ENCODE measurements at places on chromosomes 1 and 21. TPM values are rescaled to one million over a fixed set of nuclear protein-coding genes. Genes with fewer than 3 reads are reported as not detected.

The TEX38 gene
- total RNA-seq = not detected

The OR2T29 gene
- total RNA-seq = not detected

The NES gene
- not detected for total RNA-seq

The KRTAP7-1 gene
- not detected for total RNA-seq

The OPTC gene
- not detected for total RNA-seq

DNA sequence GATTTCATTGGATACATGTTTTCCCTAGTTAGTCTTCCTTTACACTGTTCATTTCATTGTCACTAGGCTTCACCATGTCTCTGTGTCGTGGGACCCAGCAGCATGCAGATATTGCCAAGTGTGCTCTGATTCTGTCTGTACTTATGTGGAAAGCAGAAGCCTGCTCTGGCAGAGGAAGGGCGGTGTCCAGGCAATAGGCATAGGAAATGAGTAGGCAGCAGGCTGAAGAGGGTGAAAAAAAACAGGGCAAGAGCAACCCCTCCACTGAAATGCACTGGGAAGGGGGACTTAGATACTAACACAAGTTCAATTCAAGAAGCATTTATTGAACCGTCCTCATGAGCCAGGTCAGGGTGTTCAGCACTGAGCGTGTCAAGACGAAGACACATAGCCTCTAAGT, 85.2 kb upstream of the VAV3 start:
- no peak for DNase-seq

DNA sequence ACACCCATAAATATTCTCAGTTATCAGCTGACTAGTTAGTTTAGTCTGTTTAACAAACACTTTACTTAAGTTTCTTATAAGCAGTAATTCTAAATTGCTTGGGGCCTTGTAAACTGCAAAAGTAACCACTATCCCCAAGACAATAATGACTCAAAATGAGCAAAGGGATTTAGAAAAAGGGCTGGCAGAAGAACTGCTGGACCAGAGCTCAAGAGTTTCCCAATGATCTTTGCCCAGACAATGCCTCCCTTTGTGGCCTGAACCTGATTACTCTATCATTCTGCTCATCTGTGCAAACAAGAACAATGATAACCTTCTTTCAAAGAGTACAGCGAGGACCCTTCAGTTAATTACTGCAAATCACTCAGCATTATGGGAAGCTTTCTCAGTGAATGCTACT, 123.5 kb downstream of the TIAM1 start:
- DNase-seq = no peak

- DNase-seq = no peak
These were observed 922.1 kb downstream of the AMY1C start for GRCh38 chr1:104671684-104672353.

DNA sequence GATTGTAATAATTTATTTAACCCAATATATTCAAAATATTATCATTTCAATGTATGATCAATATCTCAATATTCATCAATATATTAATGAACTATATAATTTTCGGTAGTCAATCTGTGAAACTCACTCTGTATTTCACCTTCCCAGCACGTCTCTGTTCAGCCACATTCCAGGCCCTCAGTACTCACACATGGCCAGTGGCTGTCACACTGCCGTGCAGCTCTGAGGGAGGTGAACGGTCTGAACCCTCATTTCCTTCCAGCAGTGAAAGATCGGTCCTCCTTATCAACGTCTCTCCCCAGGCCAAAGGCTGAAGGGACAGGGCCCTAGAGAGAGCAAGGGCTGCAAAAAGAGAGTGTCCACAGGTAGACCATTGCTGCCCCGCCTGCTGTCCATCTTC, 39.5 kb upstream of the ZNF124 start:
- DNase-seq = no peak

GRCh38 chr1:203167026-203167912, 8.4 kb downstream of the MYBPH start:
- no peak for DNase-seq

GRCh38 chr1:115300087-115300876, 37.8 kb downstream of the NGF start:
- no peak for DNase-seq

DNA sequence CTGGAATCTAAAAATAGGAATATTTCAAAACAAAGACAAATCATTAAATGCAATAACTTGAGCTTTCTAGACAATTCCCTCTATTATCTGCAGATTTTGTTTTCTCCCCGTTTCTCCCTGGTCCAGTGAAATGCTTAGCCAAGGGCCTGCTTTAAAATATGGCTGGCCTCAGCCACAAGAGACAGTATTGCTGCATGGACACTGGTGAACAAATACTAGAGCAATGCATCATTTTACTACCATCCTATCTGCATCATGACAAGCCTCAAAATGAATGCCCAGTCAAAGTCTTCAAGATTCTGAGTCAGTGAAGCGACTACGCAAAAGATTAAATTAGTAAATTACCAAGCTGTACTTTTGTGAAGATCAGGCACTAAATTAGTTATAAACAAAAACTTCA, 80.5 kb downstream of the ENAH start:
- no peak for DNase-seq

DNA sequence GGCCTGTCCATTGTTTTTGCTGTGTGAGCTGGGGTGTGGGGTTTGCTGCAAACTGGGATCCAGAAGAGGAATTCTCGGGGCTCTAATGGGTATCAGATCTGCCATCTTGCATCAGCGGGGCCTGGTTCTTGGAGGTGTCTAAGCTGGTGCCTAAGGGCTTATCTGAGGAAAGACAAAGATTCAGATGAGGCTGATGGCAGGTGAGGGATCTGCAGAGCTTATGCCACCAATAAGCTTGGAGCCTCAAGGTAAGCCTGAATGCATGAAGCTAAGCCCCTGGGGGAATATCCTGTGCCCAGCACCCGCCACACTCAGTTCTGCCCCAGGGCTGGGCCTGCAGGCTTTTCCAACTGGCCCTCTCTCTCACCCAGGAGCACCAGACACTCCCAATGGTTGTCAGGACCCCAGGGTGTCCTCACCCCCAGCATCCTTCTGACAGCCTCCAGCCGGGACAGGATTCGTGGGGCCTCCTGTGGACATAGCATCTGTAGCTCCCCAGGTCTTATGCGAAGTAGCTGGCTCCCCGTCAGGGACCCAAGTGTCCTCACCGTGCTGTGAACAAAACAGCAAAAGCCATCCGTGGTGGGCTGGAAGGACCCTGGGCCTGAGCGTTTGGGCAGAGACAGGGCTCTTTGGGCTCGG, 9.5 kb upstream of the GSTM3 start:
- DNase-seq = no peak

DNA sequence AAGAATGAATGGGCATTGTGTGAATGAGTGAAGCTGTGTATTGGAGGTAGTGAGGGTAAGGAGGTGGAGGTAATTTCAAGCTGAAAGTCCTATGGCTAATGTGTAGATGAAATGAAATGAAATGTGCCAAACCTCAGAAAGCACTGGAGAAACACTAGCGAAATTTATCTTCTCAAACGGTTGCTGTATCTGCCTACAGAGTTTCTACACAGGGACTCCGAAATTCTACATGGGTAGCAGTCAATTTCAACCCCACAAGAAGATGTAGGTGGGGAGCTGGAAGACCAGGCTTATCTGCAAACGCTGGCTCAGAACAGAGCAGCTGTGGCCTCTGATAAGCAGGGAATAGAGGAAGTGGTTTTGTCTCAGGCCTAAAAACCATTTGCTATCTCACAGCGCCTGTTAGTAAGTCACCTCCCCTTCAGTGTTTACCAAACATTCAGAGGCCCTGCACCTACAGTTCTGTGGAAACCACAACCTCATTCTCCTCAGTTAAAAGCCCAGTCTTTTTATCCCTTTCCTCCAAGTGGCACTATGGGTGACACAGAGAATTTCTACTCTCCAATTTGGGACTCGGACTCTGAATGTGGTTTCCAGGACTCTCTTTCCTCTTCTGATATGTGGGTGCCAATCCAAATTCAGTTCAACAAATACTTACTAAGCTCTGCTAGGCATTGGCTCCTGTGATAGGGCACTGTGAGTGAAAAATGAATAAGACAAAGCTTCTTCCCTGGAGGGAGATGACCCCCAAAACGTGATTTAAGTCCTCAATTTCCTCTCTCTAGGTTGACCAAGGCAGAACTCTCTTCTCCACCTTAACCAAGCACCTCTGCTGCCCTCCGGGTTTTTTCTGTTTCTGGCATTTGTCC, 17.2 kb upstream of the SLAMF6 start:
- DNase-seq = peak; percentile 81

- DNase-seq = peak; percentile 74
These were observed 46.1 kb upstream of the BACE2 start for GRCh38 chr21:41121785-41122415.
